ENCODE measurements at places on chromosomes 2 and 18.

DNA sequence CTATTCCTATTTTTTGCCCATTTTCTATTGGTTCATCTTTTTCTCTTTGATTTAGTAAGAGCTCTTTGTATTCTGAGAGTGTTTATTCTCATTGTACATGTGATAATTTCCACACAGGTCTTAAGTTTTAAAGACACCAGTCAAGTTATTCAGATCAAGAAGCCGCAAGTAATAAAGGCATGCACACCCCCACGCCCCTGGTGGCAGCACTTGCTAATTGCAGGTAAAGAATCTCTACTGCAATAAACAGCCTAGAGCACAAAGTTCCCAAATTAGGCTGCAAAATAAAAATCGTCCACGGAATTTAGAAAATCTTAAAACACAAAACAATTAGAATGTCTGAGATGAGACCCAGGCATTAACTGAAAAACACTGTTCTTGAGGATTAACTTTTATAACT, 45.2 kb downstream of the ST3GAL5 start:
- no peak for DNase-seq

GRCh38 chr2:10721396-10722251, at the start of gene ATP6V1C2:
TSS of gene ATP6V1C2 (plus strand) at chr2:10721630. CDS start at chr2:10722850, 1,220 bp downstream.
- no peak for DNase-seq

DNA sequence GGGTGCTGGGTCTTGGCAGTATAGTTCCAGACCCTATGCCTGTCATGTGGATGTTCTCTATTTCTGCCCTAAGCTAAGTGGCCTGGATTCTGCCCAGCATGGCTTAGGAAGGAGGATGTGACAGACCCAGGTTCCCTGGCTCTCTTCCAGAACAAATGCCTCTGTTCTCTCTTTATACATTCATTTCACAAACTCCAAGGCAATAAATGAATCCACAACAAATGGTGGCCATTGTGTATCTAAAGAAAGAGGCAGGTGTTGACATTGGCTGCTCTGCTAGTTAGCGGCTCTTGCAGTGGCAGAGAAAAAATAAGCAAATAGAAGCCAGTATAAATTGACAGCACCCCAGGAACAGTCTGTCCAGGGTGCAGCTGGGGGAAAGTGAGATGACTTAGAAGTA, 298.6 kb downstream of the SUCLG1 start:
- no peak for DNase-seq

DNA sequence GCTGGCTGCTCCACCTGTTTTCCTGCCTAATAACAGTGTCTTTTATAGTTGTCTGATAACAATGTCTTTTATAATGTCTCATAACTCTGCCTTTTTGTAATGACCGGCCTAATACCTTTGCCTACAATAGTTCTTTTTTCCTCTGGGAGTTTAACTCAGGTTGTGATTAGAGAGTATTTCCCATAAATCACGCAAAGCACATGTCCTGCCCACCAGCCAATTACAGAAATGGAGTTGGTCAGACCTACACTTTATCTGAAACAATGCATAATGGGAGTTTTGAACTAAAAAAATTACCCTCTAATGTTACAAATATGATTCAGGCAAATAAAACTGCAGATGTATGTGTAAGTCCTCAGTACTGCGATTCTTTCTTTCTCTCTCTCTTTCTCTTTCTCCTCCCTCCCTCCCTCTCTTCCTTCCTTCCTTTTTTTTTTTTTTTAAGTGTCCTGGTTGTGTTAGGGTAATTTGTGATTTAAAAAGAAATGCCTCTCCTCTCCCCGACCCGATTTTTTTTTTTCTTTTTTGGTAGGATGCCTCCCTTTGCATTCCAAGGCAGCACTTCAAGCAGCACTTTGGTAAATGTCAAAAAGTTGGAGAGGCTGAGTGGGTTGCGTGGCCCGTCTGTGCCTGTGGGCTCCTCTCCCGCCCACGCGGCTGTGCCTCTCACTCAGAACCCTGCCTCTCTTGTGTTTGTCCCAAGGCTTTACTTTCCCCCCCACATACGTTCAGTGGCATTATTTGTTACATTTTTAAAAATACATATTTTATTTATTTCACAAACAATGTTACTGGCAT, 147.3 kb downstream of the AGAP1 start:
- DNase-seq = no peak

GRCh38 chr2:17574406-17575073, 34.0 kb downstream of the VSNL1 start:
- DNase-seq = no peak

GRCh38 chr18:8616028-8616401, 6.8 kb downstream of the RAB12 start:
- no peak for DNase-seq

DNA sequence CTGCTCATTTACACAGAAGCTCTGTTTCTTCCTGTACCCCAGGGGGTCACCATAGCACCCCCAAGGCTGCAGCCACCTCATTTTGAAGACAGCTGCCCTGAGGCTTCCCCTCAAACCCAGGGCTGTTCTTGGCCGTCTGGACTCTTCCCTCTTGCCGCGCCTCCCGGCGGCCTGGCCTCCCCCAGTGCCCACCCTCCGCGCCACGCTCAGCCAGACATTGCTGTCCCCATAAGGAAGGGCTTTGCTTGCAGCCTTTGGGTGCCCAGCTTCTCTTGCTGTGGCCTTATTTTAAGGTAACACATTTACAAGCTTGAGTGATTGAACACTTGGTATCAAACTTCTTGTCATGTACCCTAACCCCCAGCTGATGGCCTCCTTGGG, 79.0 kb downstream of the STPG4 start:
- DNase-seq = no peak

DNA sequence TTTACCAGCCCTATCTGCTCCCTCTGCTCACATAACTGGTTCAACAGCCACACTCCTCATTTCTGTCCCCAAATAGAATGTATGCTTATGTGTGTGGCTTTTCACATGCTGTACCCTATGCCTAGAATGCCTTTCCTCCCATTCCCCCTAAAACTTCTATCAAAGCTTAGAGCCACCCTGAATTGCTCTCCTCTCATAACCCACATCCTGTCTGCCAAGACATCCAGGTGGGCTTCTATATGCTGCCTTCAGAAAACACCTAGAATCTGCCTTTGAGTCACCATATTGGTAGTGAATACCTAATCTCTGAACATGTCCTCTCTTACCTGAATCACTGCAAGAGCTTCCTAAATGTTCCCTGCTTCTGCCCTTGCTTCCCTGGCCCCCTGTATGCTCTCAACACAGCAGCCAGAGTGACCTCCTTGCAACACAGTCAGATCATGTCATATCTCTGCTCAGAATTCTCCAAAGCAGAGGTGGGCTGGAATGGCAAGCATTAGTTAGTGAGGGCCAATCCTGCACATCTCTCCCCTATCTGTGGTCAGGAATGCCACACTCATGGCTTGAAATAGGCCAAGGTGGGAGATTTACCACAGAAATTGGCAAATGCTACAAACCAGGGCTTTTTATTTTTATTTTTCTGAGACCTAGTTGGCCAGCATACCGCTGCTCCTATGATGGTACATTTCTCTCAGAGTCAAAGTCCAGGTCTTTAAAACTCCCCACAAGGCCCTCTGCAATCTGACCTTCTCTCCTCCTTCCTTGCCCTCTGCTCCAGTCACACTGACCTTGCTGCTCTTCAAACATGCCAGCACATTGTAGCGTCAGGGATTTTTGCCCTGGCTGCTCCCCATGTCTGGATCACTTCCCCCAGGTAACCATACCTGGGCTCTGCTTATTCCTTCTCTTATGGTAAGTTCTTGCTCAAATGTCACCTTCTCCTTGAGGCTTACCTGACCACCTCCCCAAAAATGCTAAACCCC, 111.8 kb upstream of the STON1 start:
- DNase-seq = no peak

- DNase-seq = no peak
These were observed 3.5 kb downstream of the RBM43 start for GRCh38 chr2:151258121-151258520.

- no peak for DNase-seq
These were observed 21.1 kb downstream of the CFAP210 start for GRCh38 chr2:169673106-169673505.

DNA sequence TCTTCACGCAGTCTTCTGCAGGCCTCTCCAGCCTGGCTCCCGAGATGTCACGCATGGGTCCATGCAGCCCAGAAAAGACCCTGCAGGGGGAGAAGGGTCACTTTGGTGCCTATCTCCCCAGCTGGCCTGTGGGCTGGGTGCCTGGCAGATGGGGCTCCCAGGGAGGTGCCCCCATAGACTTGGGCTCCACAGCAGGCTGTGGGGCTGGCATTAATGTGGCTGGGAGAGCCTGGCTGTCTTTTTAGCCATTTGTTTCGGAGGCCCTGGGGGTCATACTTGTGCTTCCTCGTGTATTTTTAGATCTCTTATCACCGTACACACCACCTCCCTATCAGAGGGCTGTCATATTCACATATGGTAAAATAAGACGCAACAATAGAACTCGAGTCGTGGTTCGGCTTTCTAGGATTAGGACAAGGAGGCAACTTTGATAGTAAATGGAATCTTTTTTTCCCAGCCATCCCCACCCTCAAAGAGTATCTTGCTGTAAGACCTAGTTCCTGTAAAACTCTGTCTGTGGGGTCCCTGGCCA, 74.5 kb downstream of the LRRFIP1 start:
- DNase-seq = no peak
